ENCODE measurements at places on chromosomes 13 and 19. TPM values are rescaled to one million over a fixed set of nuclear protein-coding genes. Genes with fewer than 3 reads are reported as not detected.

The TDRD12 gene
- polyA plus RNA-seq, result 0.73 TPM

The KCNC3 gene
- polyA plus RNA-seq, result 29.3 TPM

The TLE2 gene
- polyA plus RNA-seq, result 196 TPM

The BRCA2 gene
- polyA plus RNA-seq, result 11.6 TPM

GRCh38 chr13:29572575-29572974, 22.9 kb downstream of the SLC7A1 start:
- DNase-seq, result no peak

DNA sequence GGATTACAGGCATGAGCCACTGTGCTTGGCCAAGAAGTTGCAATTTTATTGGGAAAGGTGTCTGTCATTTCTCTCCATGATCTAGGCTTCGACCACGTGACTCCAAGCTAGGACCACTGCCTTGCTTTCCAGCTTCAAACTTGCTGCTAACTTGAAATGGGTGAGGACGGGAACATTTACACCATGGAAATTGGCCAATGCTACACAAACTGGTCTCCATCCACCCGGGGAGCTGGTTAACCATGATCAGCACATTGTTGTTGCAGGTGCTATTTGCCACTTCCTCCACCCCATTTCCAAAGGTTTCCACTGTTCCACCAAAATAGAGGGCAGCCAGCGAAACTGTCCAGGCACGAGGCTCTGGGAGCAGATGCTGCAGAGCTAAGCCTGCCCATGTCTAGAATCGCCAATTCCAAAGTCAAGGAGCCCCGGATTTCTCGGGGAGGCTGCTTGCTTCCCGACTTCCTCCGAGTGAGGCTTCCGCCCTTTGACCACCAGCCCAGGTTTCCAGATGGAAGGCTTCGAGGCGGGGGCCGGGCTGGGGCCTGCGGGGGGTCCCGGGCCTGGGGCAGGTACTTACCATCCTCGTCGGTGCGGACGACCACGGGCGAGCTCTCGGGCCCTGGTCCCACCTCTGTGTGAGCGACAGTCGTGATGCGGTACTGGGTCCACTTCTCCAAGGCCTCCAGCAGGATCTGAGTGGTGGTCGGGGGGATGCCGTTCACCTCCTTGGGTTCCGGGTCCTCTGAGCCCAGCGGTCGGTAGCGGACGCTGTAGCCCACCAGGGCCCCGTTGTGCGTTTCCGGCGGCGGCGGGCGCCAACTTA, 109.7 kb downstream of the PTPRS start:
- DNase-seq, result no peak

GRCh38 chr13:112431734-112432133, 55.6 kb downstream of the SPACA7 start:
- DNase-seq, result no peak

DNA sequence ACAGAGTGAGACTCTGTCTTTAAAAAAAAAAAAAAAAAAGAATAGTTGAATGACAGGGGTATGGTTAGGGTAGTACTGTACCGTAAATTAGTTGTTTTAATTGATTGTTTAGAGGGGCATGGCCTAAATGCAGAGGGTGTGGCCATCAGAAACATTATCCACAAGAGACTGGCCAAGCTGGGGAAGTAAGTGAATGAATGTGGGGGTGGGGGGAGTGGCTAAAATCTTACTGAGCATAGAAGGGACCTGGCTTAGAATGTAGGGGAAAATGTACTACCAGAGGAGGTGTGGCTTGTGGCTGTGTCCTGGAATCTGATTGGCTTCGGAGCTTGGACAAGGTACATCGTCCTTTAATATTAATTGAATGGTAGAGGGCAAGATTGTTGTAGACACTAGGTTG, 3.8 kb downstream of the BCL2L12 start:
- DNase-seq, result no peak

- no peak for DNase-seq
Measured at GRCh38 chr19:23440791-23441190, 45.5 kb upstream of the ZNF91 start.

GRCh38 chr13:41411060-41411459, 46.3 kb upstream of the RGCC start:
- DNase-seq, result no peak

GRCh38 chr13:43766725-43767124, 20.0 kb downstream of the ENOX1 start:
- peak; percentile 83 for DNase-seq

DNA sequence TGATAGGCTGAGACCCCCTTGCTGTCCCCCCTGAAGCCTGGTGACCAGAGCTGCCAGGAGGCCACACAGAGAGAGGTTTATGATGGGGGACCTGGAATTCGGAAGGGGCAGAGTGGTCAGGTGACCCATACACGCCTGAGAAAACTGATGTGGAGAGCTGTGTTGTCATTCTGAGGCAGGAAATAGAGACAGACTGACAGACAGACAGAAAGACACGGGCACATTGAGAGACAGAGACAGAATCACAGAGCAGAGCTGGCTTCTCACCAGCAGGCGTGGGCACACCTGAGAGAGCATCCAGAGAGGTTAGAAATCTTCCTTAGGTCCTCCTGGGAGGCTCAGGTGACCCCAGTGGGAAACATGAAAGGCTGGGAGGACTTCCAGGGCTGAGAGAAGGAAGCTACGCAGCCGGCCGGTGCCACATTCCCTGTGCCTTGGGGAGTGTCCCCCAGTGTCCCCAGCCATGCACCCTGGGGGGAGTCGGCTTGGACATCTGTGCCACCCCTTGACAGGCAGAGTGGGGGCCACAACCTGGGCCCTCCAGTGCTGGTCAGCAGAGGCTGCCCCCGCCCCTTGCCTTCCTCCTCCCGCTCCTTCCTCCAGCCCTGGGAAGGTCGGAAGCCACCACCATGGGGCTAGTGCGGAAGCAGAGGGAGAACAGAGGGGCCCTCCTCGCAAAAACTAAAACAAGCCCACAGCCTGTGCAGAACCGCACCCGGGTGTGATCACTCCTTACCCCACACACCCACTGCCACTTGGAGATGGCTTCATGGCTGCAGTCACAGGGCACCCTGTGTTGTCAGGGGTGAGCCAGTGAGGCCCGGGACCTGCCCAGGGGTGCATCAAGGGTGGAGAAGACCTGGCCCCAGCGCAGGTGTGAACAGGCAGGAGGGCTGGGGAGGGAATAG, 2.2 kb downstream of the FFAR1 start:
- DNase-seq, result peak; percentile 63

DNA sequence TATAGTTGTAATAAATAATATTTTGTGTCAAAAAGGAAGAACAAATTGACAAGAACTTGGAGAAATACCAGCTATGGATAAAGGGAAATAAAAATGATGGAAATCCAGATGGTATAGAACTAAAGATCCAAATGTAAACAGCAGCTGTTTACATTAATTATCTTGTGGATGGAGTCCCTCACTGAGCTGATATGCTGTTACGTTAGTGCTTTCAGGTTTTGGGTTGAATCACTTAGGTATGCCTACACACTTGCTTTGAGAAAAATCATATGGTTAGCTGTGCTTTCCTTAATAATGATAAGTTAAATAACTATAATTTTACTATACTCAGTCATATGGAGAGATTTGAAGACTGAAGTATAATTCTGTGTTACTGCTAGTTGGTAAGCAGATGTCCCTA, 27.7 kb downstream of the WASF3 start:
- DNase-seq, result no peak

- DNase-seq, result no peak
Measured at GRCh38 chr13:23810685-23811240, 78.4 kb downstream of the MIPEP start.

GRCh38 chr13:75554981-75555380, 5.4 kb downstream of the UCHL3 start:
- no peak for DNase-seq

DNA sequence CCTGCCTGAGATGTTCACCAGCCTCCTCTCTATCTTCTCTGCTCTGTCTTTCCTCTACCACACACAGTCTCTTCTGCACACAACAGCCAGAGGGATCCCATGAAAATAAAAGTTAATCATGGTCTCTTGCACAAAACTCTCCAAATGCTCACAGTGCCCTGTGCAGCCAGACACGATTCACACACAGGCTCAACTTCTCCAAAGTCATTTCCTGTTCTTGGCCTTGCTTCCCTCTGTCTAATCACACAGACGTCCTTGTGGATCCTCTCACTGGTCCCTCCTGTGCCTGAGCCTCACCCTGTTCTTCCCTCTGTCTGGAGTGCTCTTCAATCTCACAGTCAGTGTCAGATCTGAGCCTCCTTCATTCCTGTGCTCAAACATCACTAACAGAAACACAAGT, 7.8 kb downstream of the SIGLEC12 start:
- no peak for DNase-seq

GRCh38 chr13:44224450-44225149, 149.0 kb upstream of the SERP2 start:
- DNase-seq, result no peak

DNA sequence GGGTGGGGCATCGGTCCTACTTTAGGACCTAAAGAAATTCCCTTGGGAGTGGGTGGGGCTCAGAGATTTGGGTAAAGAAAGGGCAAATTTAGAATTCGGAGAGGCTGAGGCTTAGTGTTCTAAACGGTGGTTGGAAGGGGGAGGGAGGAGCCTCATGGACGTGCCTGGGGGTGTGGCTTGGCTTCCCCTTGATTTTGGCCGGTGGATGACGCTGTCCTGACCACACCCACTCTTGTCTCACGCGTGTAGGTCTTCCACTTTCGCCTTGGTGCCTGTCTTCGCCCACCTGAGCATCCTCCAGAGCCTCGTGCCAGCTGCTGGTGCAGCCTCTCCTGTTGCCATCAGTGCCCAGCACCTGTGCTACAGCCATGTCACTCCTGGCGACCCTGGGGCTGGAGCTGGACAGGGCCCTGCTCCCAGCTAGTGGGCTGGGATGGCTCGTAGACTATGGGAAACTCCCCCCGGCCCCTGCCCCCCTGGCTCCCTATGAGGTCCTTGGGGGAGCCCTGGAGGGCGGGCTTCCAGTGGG, 1.2 kb upstream of the NUP62 start:
- no peak for DNase-seq

GRCh38 chr19:42053037-42053935, 16.7 kb downstream of the GRIK5 start:
- DNase-seq, result no peak

GRCh38 chr19:12721656-12722565, 1.8 kb downstream of the TNPO2 start:
- DNase-seq, result peak; percentile 56

- no peak for DNase-seq
Measured at GRCh38 chr13:26342898-26343297, 89.0 kb downstream of the CDK8 start.

DNA sequence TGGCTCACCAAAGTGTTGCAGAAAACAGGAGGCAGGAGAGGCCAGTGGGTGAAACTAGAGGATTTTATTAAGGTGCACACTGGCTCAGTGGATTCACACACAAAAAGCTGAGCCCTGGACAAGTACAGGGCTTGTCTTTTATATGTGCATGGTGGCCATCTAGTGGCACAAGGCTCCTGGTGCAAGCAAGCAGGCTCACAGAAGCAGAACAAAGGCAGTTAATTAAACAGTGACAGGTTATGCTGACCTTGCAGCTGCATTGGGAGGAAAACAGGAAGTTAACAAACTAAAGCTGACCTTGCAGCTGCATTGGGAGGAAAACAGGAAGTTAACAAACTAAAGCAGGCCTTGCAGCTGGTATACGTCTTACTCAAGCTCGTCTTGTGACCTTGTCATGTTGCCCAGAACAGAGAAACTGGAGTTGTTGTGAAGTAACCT, 65.3 kb upstream of the ZNF681 start:
- no peak for DNase-seq
